Mononuclear cell (primary cell): ENCODE measurements at places on chromosomes 11 and 22. TPM values are rescaled to one million over a fixed set of nuclear protein-coding genes. Genes with fewer than 3 reads are reported as not detected.

OR52W1 gene
- total RNA-seq = not detected

ARHGEF17 gene
- total RNA-seq = 0.31 TPM

OR51E2 gene
- 0.10 TPM for total RNA-seq

RASD2 gene
- 0.52 TPM for total RNA-seq

TOM1 gene
- total RNA-seq = 190 TPM

RAB36 gene
- not detected for total RNA-seq

USP2 gene
- under 0.01 TPM for total RNA-seq

MPPED2 gene
- 0.21 TPM for total RNA-seq

LSP1 gene
- 357 TPM for total RNA-seq

TUBA8 gene
- 7.7 TPM for total RNA-seq

CCDC83 gene
- total RNA-seq = under 0.01 TPM

UPK2 gene
- total RNA-seq = not detected

PTPRCAP gene
- total RNA-seq = 137 TPM

OR51B4 gene
- not detected for total RNA-seq

FGF4 gene
- not detected for total RNA-seq

APOBEC3B gene
- total RNA-seq = 0.31 TPM

ANO3 gene
- not detected for total RNA-seq

C11orf97 gene
- total RNA-seq = not detected

SERHL2 gene
- 0.73 TPM for total RNA-seq

C11orf16 gene
- not detected for total RNA-seq

ATP6V1E1 gene
- total RNA-seq = 74.2 TPM

ABCC8 gene
- total RNA-seq = under 0.01 TPM

NLRP6 gene
- total RNA-seq = 9.7 TPM

EHBP1L1 gene
- total RNA-seq = 79.1 TPM

LRRC56 gene
- total RNA-seq = 0.94 TPM
